ENCODE measurements at places on chromosomes 12 and 14.

GRCh38 chr12:20482491-20483054 lies 114.2 kb downstream of the PDE3A start:
- no peak for DNase-seq

DNA sequence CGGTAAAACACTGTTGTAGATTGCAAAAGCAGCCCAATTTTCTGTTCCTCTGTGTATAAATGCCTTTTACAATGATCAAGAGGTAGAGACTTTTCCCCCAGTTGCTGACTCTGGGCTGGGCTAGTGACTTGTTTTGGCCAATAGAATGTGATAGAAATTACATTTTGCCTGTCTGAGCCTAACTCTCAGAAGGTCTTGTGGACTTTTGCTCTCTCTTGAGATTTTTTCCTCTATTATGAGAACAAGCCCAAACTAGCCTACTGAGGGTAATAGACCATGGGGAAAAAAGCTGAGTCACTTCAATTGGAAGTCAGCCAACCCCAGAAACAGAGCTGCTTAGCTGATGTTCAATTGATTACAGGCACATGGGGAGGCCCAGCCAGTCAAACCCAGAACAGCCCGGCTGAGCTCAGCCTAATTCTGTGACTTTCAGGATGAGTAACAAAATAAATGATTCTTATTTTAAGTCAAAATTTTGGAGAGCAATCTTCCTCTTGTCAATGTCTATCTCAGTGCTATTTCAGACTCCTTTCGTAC lies 61.4 kb downstream of the MYF5 start:
- no peak for DNase-seq

GRCh38 chr14:98203421-98203820 lies 1068.6 kb downstream of the BCL11B start:
- no peak for DNase-seq

DNA sequence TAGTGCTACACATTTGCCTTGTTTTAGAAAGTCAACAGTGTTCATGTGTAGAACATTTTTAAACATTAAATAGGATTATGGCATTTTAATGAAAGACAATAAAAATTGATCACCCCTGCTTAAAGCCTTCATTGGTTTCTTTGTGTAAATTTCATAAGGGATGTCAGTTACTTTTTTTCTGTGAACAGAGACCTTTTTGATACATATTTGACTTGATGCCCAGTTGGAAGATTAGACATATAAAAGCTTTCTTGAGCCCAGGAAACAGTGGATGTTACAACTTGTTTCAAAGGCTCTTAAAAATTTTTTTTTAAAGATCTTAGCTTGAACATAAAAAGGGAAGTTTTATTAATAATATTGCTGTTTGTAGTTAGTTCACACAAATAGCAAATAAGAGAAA lies 168.7 kb upstream of the PDZRN4 start:
- no peak for DNase-seq

DNA sequence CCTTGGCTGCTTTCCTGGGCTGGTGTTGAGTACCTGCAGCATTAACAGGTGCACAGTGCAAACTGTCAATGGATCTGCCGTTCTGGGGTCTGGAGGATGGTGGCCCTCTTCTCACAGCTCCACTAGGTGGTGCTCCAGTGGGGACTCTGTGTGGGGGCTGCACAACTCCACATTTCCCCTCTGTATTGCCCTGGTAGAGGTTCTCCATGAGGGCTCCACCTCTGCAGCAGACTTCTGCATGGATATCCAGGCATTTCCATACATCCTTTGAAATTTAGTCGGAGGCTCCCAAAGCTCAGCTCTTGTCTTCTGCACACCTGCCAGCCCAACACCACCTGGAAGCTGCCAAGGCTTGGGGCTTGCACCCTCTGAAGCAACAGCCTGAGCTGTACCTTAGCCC lies 198.6 kb downstream of the GXYLT1 start:
- no peak for DNase-seq

- DNase-seq = peak; percentile 31
Measured at GRCh38 chr14:58072288-58073071, 79.5 kb downstream of the ARMH4 start.

DNA sequence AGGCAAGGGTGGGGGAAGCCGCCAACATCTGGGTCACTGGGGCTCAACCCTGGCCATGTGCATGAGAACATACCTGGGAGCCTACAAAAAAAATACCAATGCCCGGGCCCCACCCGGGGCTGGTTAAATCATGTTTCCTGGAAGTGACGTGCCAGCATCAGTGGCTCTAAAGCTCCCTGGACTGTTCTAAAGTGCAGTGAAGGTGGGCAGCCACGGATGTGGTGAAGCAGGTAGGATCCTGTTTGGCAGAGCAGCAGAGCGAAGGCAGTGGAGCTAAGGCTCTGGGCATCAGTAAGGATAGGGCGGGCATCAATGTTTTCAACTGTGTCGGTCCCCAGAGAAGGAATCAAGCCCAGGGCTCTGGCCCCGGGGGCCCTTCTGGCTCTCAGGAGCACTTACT lies 525 bp upstream of the GPR68 start:
- DNase-seq = peak; percentile 69

DNA sequence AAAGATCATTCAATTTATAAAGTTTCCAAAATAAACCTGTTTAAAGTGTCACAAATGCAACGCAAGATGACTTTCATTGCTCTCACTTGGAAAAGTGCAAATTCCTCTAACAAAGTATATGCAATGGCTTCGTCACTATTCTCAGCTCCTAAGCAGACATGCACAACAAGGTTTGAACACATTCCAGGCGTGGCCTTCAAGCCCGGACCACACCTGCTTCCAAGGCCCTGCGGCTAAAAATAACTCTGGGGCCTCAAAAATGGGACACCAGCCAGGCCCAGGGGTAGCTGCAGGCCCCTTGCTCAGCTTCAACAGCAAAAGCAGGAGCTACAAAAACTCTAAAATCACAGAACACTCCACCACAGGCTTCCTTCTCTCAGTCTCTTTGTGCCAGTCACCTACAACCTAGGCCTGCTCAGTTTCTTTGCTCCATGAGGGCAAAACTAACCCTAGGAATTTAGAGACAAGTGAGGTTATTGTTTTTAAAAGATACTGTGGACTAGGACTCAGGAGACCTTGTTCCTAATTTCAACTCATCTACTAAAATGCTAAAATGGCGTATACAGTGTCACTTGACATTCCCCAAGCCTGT lies 29.3 kb downstream of the DUSP16 start:
- DNase-seq = no peak

DNA sequence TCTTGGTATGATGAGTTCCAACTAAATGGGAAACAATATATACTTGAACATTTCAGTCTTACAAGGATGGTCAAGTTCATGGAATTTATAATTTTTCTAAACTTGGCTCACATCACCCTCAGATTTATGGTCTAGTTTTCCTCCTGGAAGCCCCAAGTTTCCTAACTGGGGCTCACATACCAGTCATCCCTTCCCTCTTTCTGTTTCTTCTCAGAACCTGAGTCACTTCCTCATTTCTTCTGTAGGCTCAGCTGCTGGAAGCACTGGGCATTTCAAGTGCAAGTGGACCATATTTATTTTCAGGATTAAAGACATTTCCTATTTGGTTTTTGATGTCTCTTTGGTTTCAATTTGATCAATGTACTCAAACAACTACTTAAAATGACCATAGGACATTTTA lies 55.4 kb downstream of the GRIP1 start:
- no peak for DNase-seq

DNA sequence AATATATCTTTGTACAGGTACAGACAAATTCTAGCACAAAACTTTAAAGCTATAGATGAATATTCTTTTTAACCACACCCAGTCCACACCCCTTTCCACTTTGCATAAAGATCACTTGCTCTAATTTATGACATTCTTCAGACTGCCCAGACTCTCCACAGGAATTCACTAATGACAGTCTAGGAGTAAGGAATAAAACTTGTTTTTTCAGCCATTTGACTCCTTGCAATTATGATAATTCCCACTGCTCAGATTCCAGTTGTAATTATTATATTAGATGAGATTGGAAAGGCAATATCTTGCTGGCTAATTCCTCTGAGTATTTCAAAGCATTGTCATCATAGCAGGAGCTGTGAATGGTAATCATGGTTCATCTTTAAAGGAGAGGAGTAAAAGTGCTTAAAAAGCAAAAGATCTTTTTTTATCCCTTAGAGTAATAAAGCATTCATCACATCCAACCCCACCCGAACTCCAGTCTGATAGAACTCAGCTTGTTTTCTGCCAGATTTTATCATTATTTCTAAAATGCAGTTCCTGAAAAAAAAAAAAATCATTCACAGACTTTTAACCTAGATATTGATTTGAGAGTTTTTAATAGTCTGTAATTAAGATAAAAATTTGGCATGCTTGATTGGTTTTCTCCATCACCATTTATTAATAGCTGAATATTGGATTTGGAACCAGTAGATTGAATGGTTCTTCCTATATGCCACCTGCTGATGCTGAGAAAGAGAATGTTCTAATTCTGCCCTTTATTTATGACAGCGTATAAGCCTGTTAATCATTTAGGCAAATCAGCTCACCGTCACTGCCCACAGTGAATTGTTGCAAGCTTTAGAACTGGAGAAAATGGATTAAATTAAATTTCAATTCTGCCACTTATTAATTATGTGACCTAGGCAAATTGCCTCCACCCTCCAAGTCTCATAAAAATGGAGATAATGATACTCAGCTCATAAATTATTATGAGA lies 93.9 kb upstream of the RASSF8 start:
- no peak for DNase-seq

GRCh38 chr14:72118841-72119240 lies 186.6 kb downstream of the RGS6 start:
- DNase-seq = no peak

GRCh38 chr12:74043343-74043742 lies 494.3 kb upstream of the ATXN7L3B start:
- no peak for DNase-seq

Data from activated CD4-positive, CD25-positive, alpha-beta regulatory T cell treated with anti-CD3 and anti-CD28 coated beads, Interleukin-2, amount 50 U/mL, for 72 hours (primary cell).